CD4-positive, alpha-beta T cell treated with Interferon gamma for 1 hour (primary cell): ENCODE measurements at places on chromosomes 4 and X.

DNA sequence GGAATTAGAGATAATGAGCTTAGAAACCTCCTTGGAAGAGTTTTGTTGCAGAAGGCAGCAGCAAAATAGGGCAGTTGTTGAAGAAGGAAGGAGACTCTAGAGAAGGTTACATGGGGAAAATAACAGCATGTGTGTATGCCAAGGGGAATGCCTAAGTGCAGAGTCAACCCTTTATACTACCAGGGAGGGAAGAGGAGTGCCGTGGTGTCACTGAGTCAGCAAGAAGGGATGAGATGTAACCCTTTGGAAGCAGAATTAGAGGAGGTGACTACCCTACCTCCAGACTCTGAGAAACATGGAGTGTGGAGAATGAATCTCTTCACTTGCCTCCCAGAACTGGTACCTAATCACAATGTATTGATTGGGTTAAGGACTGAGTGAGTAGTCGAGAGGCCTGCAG is 6.7 kb upstream of the GABRE start:
- no peak for DNase-seq

- DNase-seq, result no peak
These were observed 28.5 kb downstream of the EDNRA start for GRCh38 chr4:147509386-147509785.

GRCh38 chr4:185662030-185662778 is 126.9 kb upstream of the PDLIM3 start:
- no peak for DNase-seq

- peak; percentile 36 for DNase-seq
These were observed at the start of gene PDGFC for GRCh38 chr4:156971676-156972378. Gene PDGFC, minus strand, starts transcription at chr4:156971799. Its CDS starts 896 bp downstream, at chr4:156970903.

GRCh38 chrX:115912372-115912897 is 258.1 kb upstream of the AGTR2 start:
- no peak for DNase-seq

DNA sequence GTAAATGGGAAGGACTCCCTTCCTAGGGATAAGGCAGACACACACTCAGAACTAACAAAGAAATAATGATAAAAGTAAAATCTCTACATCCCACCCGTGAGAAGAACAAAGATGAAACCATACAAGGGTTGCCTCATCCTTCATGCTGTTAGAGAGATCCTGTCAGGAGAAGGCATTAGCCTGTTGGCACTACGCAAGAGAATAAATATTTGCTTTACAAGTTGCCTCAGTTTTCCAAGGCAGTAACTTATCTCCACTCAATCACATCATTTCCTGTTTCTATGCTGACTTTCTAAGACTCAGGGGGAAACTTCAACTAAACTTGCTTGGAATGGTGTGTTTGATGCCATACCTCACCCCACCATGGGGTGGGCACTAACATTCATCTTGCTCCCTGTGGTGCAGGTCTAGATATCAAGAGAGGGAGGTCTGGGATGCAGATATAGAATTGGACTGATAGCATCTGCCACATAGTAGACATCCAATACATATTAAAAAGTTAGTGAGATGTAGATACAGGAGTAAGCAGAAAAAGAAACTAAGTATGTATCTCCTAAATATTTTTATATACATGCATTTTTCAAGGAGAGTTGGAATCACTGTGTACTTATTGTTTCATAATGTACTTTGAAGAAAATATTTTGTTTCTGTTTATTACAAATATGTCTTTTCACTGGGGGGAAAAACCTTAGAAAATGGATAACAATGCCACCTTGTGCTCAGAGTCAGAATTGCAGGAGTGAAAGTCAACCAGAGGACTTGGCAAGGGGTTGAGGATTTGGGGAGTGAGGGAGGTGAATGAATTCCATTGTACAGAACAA is 57.2 kb upstream of the BEX4 start:
- no peak for DNase-seq
